ENCODE measurements at places on chromosomes 7 and 10.

GRCh38 chr7:17697128-17697881, 243.0 kb downstream of the SNX13 start:
- no peak for DNase-seq

- no peak for DNase-seq
These were observed 675.5 kb downstream of the PARD3 start for GRCh38 chr10:34139559-34139958.

GRCh38 chr7:27221201-27221797, 21.3 kb upstream of the EVX1 start:
- no peak for DNase-seq

DNA sequence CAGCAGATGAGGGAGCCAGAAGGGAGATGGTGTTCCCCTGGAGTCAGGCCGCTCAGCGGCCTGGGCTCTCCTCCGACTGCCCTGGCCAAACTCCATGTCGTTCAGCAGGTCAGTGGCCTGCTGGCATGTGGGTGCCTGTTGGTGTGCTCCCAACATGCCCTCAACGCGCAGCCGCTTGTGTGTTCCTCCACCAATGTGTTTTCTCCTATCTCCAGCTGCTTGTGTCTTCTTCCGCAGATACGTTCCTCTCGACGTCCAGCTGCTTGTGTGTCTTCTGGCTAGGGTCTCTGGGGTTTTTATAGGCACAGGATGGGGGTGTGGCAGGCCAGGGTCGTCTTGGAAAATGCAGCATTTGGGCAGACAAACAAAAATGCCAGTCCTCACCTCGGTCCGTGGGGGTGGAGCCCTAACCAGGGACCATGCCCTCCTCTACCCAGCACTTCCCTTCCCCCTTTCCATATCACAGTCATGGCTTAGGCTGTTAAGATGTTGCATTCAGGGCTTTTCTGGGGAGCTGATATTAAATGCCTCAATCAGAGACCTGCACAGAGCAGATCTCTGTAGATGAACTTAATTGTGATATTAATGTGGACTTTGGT, 111.6 kb downstream of the TMEM178B start:
- DNase-seq, result no peak

DNA sequence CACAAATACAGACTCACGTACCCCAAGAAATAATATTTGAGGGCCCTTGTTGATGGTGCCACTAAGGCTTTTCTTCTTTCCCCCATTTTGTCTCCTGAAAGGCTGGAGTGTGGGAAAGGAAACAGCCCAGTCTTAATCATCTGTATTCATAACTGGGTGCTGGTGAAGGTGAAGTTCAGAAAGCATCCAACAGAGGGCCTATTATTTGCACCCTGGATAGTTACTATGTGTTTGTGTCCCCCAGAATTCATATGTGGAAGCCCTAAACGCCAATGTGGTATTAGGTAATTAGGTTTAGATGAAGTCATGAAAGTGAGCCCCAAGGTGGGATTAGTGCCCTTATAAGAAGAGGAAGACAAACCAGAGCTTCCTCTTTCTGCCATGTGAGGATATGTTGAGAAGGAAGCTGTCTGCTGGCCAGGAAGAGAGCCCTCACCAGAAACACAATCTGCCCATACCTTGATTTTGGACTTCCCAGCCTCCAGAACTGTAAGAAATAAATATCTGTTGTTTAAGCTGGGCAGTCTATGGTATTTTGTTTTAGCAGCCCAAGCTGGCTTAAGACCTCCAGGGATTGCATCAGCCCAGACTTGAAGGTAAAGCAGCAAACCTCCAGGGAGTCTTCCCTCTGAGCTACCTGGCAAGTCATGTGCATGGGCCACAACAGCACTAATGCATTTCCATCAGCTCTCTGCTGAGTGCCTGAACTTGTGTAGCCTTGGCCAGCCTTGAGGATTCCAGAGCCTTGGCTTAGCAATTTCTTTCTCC, 90.0 kb upstream of the ADRB1 start:
- DNase-seq, result no peak

DNA sequence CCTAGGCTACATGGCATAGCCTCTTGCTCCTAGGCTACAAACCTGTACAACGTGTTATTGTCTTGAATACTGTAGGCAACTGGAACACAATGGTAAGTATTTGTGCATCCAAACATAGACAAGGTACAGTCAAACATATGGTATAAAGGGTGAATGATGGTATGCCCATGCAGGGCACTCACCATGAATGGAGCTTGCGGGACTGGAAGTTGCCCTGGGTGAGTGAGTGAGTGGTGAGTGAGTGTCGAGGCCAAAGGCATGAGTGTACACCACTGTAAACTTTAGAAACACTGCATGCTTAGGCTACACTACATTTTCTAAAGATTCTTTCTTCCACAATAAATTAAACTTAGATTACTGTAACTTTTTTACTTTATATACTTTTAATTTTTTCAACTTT, 165.7 kb downstream of the PARD3 start:
- DNase-seq, result no peak

GRCh38 chr7:7924303-7924702, 44.3 kb upstream of the GLCCI1 start:
- DNase-seq, result no peak

GRCh38 chr7:27576360-27576944, 86.2 kb downstream of the HIBADH start:
- DNase-seq, result no peak

GRCh38 chr10:6498771-6499170, 81.3 kb downstream of the PRKCQ start:
- no peak for DNase-seq

DNA sequence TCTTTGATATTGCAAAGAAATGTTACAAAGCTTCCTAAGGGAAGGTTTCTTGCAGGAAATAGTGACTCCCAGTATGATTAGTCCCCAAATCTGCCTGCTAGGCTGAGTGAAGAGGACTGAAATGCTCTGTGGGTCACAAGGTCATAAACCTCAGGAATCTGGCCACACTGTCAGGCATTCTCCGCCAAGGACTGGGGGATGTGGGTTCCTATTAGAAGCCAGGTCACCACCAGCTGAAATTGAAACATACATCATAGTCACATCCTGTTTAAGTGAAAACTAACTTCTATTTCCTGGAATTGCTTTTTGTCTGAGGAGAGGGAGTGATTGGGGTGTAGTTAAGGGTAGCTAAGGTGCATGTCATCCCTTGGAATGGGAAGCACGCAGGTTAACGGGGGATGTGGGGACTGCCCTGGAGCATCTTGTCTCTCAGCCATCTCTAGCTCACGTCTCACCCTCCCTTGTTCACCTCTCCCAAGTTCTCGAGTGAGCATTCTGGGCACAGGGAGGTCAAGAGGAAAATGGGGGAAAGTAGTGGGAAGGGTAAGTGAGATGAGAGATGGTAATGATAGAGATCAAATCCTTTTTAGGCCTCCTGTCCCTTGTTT, 12.0 kb upstream of the GSAP start:
- DNase-seq, result no peak

DNA sequence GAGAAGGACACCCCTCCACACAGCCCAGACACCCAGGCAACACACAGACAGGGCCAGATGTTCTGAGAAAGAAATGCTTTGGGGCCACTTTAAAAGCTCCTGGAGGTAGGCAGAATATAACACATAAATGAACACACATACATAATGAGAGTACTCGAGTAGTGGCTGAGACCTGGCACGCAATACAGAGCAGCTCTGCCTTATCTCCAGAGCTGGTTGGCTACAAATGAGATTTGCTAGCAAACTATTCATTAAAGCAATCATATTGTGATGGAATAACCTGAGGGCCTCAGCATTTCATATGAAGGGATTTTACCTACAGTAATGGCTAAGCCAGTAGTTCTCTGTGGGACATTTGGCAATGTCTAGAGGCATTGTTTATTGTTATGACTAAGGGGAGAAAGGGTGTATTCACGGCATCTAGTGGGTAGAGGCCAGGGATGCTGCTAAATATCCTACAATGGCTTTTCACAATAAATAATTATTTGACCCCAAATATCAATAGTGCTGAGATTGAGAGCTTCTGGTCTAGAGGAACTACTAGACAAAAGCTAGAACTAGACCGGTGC, 5.5 kb upstream of the IMPDH1 start:
- no peak for DNase-seq

GRCh38 chr10:112959207-112959838, 9.3 kb downstream of the TCF7L2 start:
- DNase-seq, result no peak

DNA sequence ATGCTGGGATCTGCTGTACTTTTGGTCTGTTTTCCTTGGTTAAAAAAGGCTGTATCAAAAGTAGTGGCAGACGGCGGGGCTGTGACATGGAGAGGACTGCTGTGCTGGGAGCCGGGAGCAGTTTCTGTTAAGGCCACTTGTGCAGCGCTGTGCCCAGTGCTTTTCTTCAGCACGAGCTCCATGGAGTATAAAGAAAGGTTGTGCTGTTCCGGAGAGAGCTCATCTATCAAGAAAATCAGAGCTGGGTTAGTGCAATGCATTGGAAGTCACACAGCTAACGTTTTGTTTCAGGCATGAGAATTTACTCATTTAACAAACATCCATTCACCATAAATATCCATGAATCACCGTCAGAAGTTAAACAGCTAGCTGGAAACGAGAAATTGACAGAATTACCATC, 62.0 kb downstream of the KIAA1549 start:
- DNase-seq, result no peak

DNA sequence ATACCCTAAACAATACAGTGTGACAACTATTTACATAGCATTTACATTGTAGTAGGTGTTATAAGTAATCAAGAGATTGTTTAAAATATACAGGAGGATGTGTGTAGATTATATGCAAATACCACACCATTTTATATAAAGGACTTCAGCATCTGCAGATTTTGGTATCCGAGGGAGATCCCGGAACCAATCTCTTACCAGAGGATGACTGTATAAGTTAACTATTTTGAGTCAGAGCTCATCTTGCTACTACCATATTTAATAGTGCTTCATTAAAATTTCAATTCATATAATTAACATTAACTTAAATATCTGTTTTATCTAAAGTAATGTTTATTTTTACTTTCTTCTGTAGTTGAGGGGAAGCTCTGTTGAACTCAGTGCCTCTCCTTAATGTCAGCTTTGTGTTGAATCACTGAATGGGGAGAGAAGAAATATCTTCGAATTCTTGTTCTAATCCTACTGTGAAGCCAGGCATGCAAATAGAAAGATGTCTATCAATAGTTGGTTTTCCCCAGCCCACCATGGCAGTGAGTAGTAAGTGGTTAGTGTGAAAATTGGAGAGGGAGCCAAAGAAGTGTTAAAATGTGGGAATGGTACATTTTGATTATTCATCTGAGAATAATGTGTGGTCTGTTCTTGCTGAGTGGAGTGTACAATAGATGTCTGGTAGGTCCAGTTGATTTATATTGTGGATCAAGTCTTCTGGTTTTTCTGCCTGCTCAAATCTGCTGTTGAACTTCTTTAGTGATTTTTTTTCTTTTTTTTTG, 90.1 kb upstream of the CYP26C1 start:
- no peak for DNase-seq

GRCh38 chr7:88638583-88638982, 120.9 kb upstream of the ZNF804B start:
- no peak for DNase-seq

- no peak for DNase-seq
These were observed 144.0 kb downstream of the EVX1 start for GRCh38 chr7:27386581-27386980.

- DNase-seq, result no peak
These were observed 71.3 kb upstream of the PODXL start for GRCh38 chr7:131627735-131628190.

- no peak for DNase-seq
These were observed 8.0 kb downstream of the IKZF1 start for GRCh38 chr7:50312250-50313162.

DNA sequence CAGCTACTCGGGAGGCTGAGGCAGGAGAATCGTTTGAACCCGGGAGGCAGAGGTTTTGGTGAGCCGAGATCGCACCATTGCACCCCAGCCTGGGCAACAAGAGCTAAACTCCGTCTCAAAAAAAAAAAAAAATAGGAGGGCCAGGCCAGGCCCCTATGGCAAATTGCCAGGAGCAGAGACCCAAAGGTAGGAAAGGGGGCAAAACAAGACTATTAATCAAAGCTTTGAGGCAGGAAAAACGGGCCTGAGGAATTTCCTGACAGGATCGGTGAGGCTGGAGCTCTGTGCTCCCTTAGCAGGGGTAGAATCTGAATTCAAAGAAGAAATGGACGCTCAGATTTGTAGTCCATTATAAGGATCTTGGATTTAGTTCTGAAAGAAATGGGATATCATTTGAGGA, 2.8 kb upstream of the VOPP1 start:
- no peak for DNase-seq

DNA sequence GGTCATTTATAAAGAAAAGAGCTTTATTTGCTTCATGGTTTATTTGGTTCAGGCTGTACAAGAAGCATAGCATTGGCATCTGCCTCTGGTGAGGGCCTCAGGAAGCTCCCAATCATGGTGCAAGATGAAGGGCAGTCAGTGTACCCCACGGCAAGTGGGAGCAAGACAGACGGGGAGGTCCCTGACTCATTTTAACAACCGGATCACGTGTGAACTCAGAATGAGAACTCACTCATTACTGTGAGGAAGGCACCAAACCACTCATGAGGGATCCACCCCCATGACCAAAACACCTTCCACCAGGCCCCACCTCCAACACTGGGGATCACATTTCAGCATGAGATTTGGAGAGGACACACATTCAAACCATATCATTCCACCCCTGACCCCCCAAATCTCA, 15.7 kb upstream of the CRYGN start:
- no peak for DNase-seq

GRCh38 chr10:47113907-47114500, 186.0 kb upstream of the GDF10 start:
- DNase-seq, result no peak

DNA sequence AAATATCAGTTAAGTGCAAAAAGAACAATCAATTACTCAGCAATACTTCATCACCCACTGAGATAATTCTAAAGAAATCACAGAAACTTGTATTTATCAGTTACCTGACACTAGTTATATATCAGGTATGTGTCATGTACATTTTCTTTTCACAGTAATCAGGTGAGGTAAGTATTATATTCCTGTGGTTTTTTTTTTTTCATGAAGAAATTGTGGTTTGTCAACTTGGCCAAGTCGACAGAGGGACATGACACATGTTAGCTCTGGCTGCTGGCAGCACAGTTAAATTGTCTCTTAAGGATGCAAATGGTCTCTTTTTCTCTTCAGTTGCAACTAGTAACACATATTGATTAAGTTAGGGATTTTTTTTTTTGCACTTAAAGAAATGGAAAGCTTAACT, 13.7 kb upstream of the GPR141 start:
- DNase-seq, result no peak

- no peak for DNase-seq
These were observed 31.3 kb upstream of the KIAA1217 start for GRCh38 chr10:24177636-24178035.

DNA sequence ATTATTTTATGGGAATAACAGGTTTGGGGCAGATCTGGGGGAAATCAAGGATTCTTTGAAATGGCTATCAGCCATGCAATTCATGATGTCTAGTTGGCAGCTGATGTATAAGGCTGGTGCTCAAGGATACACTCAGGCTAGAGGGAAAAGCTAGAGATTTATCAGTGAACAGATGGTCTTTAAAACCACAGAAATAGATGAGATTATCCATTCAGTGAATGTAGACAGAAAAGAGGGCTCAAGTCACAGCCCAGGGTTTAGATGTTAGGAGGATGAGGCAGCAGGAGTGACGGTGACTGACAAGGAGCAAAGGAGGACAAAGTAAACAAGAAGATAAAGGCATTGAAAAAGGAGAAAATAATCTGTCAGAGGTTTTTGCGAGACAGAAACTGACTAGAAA, 238.7 kb downstream of the CDK14 start:
- no peak for DNase-seq

All from stimulated activated CD8-positive, alpha-beta memory T cell treated with anti-CD3 and anti-CD28 coated beads, Interleukin-4, amount 100 ng/mL, for 4 hours (primary cell).